ENCODE measurements at places on chromosomes 2 and 18. TPM values are rescaled to one million over a fixed set of nuclear protein-coding genes. Genes with fewer than 3 reads are reported as not detected.

The C2orf42 gene
- total RNA-seq = 14.6 TPM

The AKAIN1 gene
- total RNA-seq = not detected

The PPP1R1C gene
- total RNA-seq = 12.1 TPM

GRCh38 chr2:173986805-173987204 is 21.6 kb upstream of the SP3 start:
- no peak for DNase-seq
- no peaks in the 10 kb centered on the region for H3K36me3 ChIP-seq
- no peaks in the 10 kb centered on the region for H3K4me1 ChIP-seq
- no peak overlapping the region for H3K4me3 ChIP-seq
- no peak overlapping the region for H3K27ac ChIP-seq
- H3K27me3 ChIP-seq = no peaks in the 10 kb centered on the region

DNA sequence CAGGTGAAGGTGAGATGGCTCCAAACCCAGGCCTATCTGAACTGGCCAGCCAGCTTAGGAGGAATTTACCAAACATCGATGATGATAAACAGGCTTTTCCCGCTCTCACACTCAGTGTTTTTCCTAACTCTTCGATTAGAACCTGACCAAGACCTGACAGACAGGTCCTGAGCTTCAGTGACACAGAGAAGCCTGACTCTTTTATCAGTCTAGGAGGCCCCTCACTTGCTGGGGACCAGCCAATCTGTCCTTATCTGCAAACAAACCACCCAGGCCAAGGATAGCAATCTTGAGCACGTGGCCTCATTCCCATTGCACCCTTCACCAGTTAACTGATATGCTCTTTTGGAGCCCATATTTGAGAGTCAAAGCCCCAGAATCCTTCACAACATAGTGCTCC is 1.9 kb upstream of the ITSN2 start:
- H3K36me3 ChIP-seq = no peaks in the 10 kb centered on the region
- no peaks in the 10 kb centered on the region for H3K27me3 ChIP-seq
- no peak overlapping the region for H3K4me3 ChIP-seq
- DNase-seq = no peak

DNA sequence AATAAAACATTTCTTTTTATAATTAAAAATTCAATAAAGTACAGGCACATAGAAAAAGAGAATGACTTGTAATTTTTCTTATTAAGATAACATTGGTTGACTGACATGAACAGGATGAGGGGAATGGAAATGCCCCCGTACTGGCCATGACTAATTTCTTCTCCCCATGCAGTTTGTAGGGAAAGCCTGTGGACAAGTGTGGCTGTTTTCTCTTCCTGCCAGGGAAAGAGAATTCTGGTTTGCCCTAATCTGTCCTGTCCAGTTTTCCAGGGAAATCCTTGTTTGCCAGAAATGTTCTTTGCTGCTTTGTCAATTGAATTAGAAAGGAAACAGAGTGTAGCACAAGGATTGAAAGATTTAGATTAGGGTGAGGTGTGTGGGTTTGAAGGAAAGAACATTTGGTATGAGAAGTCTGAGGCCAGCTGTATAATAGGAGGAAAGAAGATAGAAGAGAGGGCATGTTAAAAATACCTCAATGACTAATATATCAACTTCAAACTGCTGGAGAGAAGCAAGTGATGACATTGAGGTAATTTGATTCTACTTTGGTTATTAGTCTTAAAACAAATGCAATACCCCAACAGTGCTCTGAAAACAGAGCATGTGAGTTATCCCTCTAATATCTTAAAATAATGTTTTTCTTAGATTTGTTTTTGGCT is 593.9 kb upstream of the ZNF804A start:
- no peaks in the 10 kb centered on the region for H3K27me3 ChIP-seq
- H3K27ac ChIP-seq = peak overlapping the region; percentile 92
- no peak overlapping the region for H3K4me3 ChIP-seq

DNA sequence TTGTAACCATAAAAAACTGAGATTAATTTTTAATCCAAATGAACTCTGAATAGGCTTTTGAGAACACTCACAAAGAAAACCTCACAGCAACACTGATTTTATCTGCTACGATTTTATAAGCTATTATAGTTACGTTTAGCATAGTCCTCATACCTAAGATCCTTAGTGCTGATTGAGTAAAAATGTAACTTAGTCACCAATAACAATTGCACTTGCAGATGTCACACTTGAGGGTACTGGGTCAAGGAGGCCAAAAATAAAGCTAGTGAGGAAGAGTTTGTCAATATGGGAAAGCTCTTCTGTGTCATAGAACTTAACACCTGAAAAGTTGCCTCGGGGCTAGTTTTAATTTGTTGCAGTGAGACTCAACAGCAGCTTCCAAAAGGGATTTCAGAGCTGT is 706.5 kb upstream of the FAM98A start:
- no peaks in the 10 kb centered on the region for H3K4me1 ChIP-seq
- no peaks in the 10 kb centered on the region for H3K27me3 ChIP-seq
- no peak for DNase-seq
- no peak overlapping the region for H3K27ac ChIP-seq
- no peak overlapping the region for H3K4me3 ChIP-seq
- no peaks in the 10 kb centered on the region for H3K36me3 ChIP-seq

DNA sequence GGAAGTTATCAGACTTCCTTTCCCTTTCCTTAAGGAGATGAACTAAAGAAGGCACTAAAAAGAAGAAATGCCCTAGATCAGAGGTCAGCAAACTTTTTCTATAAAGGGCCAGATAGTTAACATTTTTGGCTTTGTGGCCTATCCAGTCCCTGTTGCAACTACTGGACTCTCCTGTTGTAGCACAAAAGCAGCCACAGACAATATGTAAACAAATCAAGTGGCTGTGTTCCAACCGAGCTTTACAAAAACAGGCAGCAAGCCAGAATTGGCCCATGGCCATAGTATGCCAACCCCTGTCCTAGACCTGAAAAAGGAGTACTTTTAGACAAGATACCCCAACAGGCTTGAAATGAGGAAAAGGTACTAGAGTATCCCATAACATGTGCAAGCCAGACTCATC is 10.9 kb downstream of the NHEJ1 start:
- H3K36me3 ChIP-seq = peaks cover 7% of the 10 kb centered on the region
- no peaks in the 10 kb centered on the region for H3K27me3 ChIP-seq
- peak; percentile 48 for DNase-seq

- peak; percentile 60 for DNase-seq
- no peak overlapping the region for H3K27ac ChIP-seq
- H3K27me3 ChIP-seq = no peaks in the 10 kb centered on the region
- no peaks in the 10 kb centered on the region for H3K36me3 ChIP-seq
These were observed 92.5 kb upstream of the MAP2 start for GRCh38 chr2:209331291-209331844.

DNA sequence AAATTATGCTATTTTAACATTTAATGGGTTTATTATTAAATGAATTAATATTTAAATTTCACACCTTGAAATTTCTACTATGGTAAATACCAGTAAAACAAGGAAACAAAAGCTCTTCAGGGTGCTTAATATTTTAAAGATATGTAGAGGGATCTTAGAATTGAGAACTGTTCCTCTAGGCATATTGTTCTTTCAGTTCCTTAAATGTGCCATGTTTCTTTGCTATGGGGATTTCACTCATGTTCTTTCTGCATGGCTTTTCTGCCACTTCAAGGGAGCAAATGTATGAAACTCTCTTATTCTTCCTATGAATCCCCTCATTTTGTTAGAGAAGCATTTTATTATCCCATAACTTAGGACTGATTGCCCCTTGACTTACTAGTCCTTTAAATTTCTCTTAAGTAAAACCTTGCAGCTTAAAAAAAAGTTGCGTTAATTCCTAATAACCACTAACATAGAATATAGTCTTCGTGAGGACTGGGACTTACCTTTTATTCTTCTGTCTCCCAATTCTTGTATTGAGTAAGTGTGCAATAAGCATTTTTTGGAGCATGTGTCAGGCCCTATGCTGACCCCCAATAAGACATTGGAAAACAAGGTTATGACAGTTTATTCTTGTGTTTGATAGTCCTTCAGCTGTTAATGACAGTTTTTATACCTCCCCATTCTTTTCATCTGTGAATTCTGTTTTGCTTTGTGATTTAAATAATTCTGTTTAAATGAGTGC is 95.7 kb downstream of the BIRC6 start:
- H3K36me3 ChIP-seq = peaks cover 2% of the 10 kb centered on the region
- H3K4me3 ChIP-seq = no peak overlapping the region
- H3K4me1 ChIP-seq = no peaks in the 10 kb centered on the region
- DNase-seq = no peak
- H3K27ac ChIP-seq = peak overlapping the region; percentile 39

GRCh38 chr2:24304098-24304497 is 56.2 kb downstream of the ITSN2 start:
- no peak overlapping the region for H3K4me3 ChIP-seq
- DNase-seq = peak; percentile 90
- peaks cover 20% of the 10 kb centered on the region for H3K36me3 ChIP-seq
- no peaks in the 10 kb centered on the region for H3K27me3 ChIP-seq
- peaks cover 16% of the 10 kb centered on the region for H3K4me1 ChIP-seq

DNA sequence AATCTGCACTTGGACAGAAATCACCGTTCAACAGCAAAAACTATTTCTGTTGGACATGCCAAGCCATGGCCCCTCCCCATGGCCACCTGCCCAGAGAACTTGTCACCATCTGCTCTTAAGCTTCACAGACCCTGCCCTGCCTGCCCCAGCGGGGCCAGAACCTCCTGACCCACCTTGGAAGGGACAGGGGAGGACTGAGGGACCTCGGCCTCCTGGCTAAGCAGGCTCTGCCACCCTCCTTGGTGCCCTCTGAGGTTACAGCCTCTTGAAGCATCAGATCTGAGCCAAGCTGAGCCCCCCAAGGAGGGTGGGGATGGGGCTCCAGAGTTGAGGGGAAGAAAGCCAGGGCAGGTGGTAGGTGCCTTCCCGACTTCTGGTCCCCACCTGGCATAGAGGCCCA is 6.5 kb downstream of the TEX261 start:
- H3K27ac ChIP-seq = no peak overlapping the region
- DNase-seq = no peak
- peaks cover 10% of the 10 kb centered on the region for H3K36me3 ChIP-seq
- no peaks in the 10 kb centered on the region for H3K27me3 ChIP-seq
- H3K4me1 ChIP-seq = no peaks in the 10 kb centered on the region

GRCh38 chr2:214104219-214104618 is 306.6 kb upstream of the VWC2L start:
- no peak overlapping the region for H3K4me3 ChIP-seq
- H3K36me3 ChIP-seq = no peaks in the 10 kb centered on the region

DNA sequence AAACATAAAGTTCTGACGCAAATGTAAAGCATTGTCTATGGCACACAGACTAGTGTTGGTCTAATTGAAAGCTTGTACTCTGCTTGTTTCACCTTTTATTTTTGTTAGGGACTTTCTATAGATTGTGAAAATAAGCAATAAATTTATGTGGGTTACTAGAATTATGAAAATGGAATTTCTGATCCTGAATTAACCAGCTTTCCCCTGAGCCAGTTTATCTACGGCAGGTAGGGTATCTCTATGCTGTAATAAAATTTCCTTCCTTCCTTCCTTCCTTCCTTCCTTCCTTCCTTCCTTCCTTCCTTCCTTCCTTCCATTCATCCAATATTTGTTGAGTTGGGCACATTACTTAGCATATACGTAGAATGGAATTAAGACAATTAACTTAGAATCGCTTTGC is 362.6 kb upstream of the SPRED2 start:
- no peak overlapping the region for H3K4me3 ChIP-seq
- DNase-seq = no peak
- H3K27ac ChIP-seq = no peak overlapping the region

DNA sequence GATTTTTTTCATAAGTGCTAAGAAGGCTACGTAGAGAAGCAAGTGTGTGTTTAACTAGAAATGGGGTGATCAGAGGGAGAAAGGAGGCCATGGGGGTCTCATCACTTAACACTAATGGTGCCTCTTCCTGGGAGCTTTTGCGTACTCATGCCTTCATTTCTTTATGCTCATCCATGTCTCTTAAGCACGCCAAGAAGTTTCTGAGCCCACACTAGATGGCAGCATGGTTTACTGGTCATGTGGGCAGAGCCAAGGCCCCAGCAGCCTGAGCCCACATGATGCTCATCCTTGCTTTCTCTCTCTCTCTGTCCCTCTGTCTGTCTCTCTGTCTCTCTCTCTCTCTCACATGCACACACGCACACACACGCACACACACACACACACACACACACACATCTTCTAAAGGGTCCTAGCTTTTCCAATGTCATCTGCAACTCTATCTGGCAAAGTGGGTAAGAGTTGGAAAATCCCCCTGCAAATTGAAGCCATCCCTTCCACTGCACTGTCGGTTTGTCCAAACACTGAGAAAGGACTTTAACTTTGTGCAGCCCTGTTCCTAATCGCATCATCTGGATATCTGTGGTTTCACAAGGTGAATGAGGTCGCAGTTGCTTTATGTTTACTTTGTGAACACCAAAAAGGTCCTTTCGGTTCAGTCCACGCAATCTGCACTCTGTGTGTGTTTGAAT is 137.1 kb upstream of the CCDC68 start:
- H3K27ac ChIP-seq = no peak overlapping the region
- H3K4me3 ChIP-seq = no peak overlapping the region
- peak; percentile 41 for DNase-seq
- H3K4me1 ChIP-seq = no peaks in the 10 kb centered on the region
- no peaks in the 10 kb centered on the region for H3K36me3 ChIP-seq
- no peaks in the 10 kb centered on the region for H3K27me3 ChIP-seq

All from cardiac muscle cell (in vitro differentiated cells and primary cell).